Activated CD4-positive, alpha-beta T cell treated with anti-CD3 and anti-CD28 coated beads, Interleukin-2, amount 50 U/mL, for 4 hours (primary cell): ENCODE measurements at places on chromosomes 1 and 21.

DNA sequence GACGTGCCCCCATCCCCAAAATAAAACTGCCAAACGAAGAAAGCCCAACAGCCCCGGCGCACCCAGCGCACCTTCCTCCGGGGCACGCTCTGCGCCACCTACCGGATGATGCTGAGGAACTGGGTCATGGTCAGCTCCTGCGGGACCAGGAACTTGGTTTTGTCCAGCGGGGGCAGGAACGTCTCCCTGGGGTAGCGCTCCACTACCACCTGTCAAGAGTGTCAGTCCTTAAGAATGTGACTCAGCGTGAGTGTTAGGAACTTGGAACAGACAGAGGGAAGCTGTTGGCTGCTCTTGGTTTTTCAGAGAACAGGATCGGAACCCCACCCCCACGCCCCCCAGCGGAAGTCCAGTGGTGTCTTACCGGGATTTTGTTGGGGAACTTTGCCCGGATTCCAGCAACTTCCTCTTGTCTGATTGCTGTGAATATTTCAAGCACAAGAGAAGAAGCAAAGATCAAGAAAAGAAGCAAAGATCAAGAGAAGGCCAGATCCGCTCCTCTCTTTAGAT is 431 bp downstream of the MAP1LC3C start:
- DNase-seq, result peak; percentile 29

- DNase-seq, result no peak
Observed at GRCh38 chr1:205348554-205349487, 7.9 kb downstream of the KLHDC8A start.

DNA sequence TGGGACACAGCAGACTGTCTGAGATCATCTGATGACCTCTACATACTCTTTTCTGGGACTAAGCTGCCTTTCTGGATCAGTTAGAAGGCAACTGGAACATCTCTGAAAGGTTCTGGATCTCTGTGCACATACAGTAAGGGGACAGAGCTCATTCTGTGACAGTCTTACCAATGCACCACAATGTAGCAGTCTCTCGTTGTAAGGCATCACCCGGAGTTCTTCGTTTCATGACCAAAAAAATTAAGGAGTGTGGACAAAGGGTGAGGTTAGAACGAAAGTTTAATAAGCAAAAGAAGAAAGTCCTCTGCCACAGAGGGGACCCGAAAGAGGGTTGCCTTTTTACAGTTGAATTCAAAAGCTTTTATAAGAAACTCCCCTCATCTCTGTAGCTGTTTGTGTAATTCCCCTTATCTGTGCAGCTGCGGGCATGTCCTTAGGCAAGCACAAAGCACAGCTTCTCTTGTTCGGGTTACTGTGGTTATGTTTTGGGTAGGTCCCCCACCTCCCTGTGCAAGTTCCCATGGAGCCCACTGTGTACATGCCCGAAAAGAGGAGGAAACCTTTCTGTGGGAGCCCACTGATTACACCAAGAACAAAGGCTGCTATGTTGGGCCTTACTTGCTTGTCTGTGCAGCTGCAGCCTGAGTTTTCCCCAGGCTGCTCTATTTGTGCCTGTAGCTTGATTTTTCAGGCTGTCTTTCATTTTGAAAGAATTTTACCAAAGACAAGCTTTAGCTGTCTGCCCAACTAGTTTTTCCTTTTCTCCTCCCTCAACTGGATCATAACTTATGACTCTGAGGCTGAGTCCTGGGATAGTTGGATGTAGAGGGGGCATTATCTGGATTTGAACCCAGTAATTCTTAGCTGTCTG is 53.1 kb upstream of the CACNA1E start:
- DNase-seq, result no peak

GRCh38 chr1:34639701-34640100 is 115.1 kb upstream of the GJB5 start:
- no peak for DNase-seq

DNA sequence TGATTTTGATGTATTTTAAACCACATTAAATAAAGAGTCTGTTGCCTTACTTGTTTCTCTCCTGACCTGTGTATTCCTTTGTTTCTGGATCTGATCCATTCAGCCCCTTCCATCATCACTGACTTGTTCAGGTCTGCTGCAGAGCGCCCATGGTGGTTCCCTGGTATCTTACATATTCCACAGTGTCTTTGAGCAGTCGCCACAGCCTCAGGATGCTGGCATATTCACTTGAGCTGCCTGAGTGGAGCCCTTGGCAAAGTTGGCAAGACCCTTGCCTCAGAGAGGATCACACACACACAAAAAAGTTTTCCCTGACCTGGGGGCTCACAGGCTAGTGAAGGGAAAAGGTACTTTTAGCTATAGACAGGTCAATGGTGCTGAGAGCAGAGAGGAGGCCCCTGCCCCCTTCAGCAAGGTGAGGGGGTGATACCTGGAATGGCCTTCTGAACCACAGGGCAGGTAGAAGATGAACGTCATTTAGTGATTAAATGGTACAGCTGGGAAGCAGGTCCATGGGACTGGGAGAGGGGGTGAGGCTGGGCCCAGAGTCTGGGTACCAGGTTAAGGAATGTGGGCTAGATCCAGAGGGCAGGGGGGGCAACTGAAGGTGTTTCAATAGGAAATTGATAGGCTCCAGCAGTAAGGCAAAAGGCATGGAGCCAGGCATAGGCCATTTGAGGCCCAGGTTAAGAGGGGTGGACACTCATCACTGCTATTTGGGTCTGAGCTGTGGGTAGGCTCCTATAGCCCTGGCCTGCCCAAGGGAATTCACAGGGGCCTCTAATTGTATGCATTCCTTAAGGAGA is 2.0 kb upstream of the CCDC28B start:
- DNase-seq, result no peak

DNA sequence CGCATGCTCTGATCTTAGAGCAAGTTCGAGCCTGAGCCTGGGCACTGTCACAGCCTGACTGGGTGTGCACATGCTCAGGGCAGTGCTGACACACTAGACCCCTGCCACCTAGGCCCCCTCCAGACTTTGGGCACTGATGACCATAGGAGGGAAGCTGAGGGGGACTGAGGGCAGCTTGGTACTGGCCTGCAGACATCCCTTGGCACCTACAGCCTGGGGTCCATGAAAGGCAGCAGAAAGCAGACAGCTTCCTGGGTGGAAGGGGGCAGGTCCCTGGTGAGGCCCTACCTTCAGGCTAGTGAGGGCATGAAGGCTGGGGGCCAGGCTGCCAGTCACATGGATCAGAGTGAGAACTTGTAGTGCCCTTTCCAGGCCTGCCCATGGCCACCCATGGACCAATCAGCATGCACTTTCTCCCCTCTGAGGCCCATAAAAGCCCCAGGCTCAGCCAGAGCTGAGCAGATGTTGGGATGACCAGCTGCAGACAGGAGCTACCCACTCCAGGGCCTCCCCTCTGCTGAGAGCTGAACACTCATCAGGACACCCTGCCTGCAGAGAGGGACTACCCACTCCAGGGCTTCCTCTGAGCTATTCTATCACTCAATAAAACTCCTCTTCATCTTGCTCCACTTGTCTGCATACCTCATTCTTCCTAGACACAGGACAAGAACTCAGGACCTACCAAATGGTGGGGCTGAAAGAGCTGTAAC is 680.8 kb downstream of the MATN1 start:
- DNase-seq, result no peak

DNA sequence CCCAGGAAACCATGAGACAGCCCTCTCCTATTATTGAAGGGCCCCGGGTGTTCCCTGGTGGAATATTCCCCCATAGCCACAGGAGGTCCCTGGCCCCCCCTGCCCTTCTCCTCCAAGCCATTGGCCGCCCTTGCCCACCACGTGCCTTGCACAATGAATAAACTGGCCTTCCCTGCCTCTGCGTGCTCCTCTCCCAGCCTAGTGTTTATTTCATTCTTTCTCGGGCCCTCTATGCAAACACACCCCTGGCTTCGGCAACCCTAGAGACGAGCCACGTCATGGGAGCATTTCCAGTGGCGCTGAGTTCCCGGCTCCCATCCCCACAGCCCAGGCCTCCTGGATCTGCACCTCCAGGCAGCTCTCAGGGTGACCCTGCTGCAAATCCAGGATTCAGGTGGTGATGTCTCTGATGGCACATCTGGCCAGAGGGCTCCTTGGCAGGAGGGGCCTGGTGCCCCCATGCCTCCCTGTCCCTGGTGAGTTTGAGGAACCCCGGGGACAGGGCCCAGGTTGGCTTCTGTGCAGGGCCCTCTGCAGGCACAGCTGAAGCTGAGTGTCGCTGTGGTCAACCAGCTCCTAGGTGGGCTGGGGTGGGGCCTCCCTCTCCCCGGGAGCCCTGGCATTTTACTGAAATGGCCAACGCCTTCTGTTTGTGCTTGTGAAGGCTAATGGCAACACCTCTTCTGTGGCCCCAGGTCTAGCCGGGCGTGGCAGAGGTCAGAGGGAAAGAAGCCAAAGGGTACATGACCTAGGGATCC is 6.2 kb downstream of the KRTAP10-12 start:
- DNase-seq, result no peak

DNA sequence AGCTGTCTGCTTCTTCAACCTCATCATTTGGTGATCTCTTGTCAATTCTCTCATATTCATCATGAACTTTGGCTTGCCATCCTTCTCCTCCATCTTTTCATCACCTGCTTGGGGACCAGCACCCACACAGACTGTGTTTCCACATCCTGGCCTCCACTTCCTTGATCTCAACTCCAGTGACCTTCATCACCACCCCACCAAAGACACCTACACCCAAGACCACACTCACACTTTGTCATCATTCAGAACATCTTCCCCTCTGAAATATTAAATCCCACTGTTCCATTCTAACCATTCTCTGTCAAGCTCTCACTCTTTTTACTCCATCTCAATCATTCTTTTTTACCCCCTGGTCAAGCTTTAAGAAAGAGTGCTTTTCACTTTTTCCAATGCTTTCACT is 115.5 kb upstream of the VAV3 start:
- no peak for DNase-seq

DNA sequence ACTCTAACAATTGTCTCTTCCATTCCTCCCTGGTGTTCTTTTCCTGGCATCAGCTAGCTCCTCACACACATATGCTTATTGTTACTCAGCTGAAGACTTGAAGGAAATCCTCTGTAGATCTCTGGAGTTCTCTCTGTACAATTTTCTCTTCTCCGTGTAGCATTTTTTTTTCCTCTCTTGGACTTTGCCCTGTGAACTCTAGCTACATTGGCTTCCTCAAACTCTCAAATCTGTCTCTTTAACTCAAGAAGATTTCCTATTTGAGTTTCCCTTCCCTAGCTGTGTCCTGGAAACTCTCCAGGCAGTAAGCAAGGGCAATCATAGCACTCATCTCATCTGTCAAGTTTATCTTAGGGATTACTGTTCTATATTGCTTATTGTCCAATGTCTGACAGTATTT is 4.3 kb upstream of the MIA3 start:
- no peak for DNase-seq

DNA sequence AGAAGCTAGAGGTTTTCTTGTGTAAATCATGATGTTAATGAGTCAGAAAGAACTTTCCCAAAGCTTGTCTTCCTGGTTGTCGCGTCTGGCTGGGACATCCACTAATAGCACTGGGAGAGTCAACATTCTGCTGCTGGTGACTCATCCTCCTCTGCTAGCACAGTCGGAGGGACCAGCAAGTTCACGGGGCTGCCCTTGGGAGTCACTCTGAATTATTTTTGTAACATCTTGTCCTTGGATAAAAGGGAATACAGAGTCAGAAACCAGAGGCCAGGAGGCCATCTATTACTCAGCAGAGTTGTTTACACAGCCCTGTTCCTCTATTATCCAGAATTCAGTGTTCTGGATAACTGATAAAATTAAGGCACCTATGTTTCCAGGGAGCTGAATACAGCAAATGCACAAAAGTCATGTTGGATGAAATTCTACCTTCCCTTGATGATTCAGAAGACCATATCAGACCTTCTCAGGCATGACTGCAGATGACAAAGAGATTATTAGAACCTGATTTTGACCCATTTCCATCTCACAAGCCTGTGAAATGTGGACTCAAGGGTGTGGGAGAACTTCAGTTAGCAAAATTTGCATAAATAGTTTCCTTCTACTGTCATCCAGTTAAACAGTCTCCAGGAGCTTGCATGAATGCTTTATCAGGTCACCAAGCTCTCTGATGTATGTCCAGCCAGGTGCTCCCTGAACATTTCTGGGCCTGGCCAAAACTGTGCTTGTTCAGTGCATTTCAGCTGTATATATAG is 68.1 kb downstream of the JAK1 start:
- DNase-seq, result peak; percentile 20

DNA sequence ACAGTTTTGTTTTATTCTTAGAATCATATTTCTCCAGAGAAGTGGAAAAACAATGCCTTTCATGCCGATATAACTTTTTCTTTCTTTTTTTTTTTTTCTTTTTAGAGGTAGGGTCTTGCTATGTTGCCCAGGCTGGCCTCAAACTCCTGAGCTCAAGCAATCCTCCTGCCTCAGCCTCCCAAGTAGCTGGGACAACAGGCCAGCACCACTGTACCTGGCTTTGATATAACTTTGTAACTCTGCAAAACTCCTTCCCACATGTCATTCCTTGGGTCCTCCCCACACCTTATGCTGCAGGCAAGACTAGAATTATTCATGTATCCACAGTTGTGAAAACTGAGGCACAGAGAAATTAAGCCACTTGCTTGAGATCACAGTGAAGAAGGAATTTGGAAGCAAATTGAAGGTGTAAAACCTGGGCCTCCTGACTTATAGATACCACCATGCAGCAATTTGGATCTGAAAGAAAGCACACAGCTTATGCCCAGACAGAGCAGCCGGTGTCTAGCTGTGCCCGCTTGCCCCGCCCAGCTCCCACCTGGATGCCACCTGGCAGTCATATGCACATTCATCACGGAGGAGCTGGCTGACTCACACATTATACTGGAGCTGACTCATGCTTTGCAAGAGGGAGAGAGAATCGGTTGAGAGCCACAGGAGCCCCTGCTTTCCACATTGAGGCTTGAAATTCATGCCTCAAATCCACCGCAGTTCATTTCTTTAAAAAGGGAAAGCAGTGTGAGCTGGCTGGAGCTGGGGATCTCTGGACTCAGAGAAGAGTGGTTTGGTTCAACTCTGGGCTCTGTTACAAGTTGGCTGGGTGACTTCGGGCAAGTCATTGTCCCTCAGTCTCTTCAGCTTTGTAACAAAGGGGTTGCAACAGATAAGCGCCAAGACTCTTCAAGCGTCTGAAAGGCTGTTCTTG is 8.3 kb upstream of the SLC2A1 start:
- DNase-seq, result no peak

GRCh38 chr21:46666941-46667740 is 31.7 kb downstream of the PRMT2 start:
- DNase-seq, result no peak

DNA sequence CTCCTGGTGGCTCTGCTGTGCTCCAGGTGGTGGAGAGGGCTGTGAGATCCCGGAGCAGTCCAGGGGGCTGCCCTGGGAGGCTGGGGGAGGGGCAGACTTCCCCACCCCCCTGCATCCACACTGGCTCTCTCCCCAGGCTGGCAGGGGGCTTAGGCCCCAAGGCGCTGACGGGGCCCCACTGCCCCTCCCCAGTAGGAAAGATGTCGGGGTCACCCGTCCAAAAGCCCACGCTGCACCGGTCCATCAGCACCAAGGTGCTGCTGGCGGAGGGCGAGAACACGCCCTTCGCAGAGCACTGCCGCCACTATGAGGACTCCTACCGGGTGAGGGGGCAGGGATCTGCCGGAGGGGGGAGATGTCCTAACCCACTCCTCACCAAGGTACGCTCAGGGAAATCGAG is 5.8 kb downstream of the RNF207 start:
- no peak for DNase-seq
